ENCODE measurements at places on chromosomes 4 and X. TPM values are rescaled to one million over a fixed set of nuclear protein-coding genes. Genes with fewer than 3 reads are reported as not detected.

DNA sequence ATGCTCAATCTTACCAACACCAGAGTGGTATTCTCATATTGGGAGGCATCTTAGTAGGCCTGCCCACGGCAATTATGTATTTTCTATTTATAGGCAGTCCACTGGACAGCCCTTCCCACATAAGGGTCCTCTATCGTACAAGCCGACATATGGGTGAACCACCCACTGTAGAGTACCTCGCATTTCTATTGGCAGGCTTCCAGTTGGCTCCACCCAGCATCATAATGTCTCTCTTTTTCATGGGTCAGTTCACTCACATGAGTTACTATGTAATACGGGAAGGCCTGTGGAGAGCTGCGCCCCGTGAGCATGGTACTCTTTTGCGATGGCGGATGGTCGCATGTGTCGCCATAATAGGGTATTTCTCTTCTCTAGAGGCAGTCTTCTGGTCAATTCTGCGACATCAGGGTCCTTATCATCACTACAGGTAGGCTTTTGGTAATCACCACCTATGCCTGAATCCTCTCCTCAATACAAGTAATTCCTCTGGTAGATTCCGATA lies 29.4 kb upstream of the FOXR2 start:
- no peak for DNase-seq

GRCh38 chr4:47715716-47716416 lies 122.0 kb downstream of the CORIN start:
- DNase-seq: no peak

ASB11 gene
- not detected for polyA plus RNA-seq

DNA sequence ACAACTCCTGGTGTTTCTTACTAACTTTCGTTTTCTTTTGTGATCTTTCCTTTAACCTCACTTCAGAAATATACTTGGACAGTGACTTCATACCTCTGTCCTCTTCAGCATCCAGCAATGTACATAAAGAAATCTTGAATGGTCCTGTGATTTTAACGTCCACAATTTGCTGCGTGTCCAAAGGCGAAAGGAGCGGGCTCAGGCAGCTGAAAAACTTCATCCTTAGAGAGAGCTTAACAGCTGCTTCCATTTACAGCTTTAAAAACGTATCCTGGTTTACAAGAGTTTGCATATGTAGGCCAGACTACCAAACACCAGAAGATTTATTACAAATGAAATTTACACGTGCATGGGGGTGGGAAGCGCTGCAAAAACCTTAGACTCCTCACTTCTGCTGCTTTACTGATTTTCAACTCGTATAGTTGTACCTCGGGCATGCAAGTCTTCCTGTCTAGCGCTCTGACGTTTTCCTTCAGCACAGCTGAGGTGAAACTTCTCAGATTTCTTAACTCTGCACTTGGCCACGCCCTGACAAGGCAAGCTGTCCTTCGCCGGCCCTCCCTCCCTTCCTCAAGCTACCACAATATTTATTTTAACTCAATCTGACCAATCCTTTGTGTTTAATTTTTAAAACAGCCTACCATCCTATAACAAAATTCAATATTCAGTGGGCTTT lies 406.4 kb downstream of the FAM47A start:
- DNase-seq: peak; percentile 6

- DNase-seq: no peak
These were observed 302.2 kb downstream of the ARAP2 start for GRCh38 chr4:35942092-35942491.

GRCh38 chrX:20378233-20378920 lies 111.7 kb upstream of the RPS6KA3 start:
- no peak for DNase-seq

DNA sequence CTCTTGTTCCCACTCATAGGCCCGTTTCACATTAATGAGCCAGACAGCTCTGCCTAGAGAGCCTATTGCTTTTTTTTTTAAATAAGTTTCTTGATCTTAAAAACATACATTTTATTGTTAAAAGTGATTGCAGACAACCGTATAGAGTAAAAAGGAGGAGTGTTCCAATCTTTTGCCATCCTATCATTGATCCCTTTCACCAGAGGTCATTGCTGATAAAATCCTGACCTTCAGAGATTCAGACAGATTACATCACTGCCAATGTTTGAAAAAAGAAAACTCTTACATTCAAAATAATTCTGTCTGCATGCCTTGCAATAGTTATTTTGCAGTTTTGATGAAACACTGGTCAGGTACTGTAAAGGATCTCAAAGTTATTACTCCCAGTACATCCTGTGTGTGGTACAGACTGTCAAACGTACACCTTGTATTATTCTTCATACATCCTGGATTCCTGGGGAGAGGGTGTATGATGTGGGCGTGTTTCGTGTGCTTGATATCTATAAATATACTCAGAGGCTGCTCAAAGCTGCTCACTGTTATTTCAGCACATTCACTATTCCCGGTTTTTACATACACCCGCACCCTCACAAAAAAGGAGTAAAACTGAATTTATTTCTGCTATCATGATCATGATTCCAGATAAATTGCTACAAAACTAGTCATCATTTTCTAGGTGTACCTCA lies 15.4 kb upstream of the KLHL2 start:
- DNase-seq: no peak

GRCh38 chr4:67365661-67366245 lies 179.6 kb downstream of the CENPC start:
- DNase-seq: peak; percentile 45

FGFBP2 gene
- 0.78 TPM for polyA plus RNA-seq

DNA sequence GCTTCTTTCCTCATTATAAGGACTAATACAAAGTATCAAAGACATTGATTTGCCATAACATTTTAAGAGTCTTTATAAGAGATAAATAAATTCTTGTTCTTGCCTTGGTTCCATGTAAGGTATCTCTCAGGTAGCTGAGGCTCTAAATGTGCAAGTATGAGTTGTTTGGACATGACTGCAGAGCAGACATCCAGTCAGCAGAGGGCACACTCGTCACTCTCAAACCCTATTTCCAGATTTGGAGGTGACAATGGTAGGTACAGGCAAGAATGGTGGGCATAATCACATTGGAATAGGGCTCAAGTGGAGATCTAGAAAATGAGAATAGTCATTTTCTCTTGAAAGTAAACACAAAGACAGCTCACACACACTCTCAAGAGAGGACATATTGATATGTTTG lies 133.3 kb upstream of the ZIC3 start:
- DNase-seq: no peak

ETNPPL gene
- 23.0 TPM for polyA plus RNA-seq

INTU gene
- polyA plus RNA-seq: 0.78 TPM

GRCh38 chrX:7446815-7447214 lies 298.9 kb upstream of the PUDP start:
- no peak for DNase-seq

GRCh38 chr4:157114671-157115070 lies 38.7 kb downstream of the GLRB start:
- no peak for DNase-seq

DNA sequence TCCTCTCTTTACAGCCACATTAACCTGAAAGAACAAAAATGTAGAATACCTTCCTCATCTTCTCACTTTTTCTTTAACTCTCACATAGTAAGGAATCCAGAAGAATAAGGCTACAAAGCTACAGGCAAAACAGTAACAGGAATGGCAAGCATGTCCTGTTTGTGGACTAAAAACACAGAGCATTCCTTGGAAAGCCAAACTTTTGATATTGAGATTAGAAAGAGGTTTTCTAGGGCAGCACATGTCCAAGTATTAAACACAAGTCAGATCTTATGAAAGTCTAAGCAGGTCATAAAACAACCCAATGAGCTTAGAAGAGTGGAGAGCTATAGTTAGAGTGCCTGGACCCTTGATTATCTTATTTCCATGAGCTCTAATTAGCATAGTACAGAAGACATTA lies 58.2 kb upstream of the FAM9C start:
- DNase-seq: no peak

DNA sequence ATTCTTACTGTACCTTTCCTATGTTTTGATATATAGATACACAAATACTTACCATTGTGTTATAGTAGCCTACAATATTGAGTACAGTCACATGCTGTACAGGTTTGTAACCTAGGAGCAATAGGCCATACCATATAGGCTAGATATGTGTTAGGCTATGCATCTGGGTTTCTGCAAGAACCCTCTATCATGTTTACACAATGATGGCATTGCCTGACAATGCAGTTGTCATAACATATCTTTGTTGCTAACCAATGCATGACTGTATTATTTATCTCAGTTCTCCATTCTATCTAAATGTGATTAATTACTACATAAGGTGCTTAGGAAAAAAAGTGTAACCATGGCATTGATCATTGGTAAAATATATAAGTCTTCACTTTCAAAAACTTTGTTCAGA lies 10.0 kb upstream of the SPCS3 start:
- no peak for DNase-seq

- DNase-seq: no peak
These were observed 7.8 kb upstream of the NUP54 start for GRCh38 chr4:76155979-76156378.

DNA sequence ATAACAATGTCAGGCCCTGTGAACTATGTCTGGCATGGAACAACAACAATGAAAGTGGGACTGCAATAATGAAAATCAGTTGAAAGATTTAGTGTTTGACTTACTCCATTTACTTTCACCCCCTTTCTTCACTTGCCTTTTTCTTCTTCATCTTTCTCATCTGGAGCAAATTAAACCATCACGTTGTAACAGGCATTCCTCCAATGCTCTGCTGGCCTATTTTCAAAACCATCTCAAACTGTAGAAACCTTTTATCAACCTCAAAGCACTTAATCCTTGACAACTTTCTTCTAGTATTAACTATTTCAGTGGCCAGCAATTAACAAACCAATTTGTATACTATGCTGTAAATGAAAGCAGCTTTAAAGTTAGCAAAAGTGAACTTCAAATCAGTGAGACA lies 8.3 kb downstream of the KLHL13 start:
- no peak for DNase-seq

DMRTC1B gene
- polyA plus RNA-seq: 10.4 TPM

- DNase-seq: no peak
These were observed 55.9 kb upstream of the ALB start for GRCh38 chr4:73348185-73348584.

Measured in brain (organoid and tissue), 16 donors.